ENCODE measurements at places on chromosomes 6 and 20.
A peak's percentile ranks its signal among the peaks of the same experiment; 100 is the strongest.

DNA sequence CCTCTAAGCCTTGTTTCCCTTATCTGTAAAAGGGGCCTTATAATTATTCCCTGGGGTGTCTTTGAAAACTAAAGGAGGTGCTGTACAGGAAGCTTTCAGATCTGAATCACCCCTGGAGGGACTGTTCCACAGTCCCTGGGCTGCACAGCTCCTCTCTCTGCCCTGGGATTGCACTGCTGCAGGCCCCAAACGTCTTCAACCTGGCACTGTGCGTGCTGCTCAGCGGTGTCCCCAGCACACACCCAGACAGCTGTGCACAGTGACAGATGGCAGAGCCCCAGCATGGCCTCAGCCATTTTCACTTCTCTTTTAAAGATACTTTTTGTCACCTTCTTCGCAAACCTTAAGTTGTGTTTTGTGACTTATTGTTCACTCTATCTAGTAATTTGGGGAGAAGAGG is 50.7 kb upstream of the INSM1 start:
- no peak for DNase-seq

GRCh38 chr20:39893003-39893685 is 795.9 kb downstream of the MAFB start:
- no peak for DNase-seq

- peak; percentile 11 for DNase-seq
Observed at GRCh38 chr6:138818496-138819194, 22.8 kb downstream of the ECT2L start.

DNA sequence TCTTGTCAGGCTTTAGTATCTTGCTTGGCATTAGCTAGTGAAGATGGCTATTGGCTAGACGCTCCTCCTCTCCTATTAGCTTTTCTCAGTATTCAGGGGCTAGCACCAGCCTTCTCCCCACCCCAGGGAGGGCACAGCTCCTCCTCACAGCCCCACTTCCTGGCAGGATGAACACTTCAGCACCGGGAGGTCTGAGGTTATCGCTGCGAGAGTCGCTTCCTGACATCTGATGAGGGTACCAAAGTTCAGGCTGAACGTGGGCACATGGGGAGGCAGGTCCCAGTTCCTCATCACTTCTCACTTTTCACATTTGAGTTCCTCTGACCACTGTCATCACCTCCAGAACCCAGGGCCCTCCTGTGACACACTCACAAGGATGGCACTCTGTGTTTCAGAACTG is 66.6 kb downstream of the LAMA4 start:
- DNase-seq, result no peak

DNA sequence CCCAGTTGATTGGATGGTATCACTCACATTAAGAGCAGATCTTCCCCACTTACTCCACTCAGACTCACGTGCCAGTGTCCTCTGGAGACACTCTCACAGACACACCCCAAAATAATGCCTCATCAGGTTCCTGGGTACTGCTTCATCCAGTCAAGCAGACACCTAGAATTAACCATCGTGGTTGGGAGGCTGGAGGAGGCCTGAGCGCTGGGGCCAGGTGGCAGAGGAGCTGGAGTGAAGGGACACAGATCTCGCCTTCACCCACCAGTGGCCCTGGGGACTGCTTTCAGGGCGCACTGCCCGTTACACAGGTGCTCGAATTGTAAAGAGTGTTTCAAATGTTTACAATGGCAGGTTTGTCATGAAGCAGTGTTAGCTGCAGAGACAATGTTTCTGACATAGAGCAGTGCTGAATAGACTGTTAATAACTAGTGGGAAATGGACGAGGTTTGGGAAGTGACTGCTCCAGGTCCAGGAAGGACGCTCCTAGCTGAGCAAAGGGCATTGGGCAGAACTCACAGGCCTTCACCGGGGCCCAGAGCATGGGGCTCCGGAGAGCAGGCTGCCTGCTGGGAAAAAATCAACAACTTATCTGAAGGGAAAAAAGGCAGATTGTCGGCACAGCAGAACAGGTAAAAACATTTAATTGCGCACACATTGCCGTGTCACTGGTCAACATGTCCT is 38.4 kb downstream of the TMEM242 start:
- no peak for DNase-seq

DNA sequence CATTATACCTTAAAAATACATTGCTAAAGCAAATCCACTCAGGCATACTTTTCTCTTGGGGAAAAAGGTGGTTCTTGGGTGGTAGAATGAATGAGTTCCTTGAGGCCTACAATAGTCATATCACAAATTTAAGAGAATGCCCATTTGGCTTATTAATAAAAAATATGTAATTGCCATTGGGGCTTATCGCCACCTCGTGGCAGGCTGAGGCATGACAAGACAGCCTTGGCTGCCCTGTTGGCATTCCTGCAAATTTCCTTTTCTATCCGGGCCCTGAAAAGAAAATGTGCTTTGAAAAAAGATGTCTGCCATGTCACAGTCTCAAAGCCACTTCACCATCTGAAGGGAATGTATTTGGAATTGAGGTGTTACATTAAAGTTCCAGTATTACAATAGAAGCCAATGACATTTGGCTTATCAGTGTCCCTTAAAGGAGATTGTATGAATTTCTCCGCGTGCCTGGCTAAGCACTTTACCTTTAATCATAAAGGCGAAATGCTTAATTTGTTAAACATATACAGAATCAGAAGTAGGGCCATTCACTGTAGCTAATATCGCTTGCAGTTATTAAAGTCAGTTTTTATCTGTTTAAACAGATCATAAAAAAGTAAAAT is 188.3 kb upstream of the ZFP64 start:
- peak; percentile 17 for DNase-seq

DNA sequence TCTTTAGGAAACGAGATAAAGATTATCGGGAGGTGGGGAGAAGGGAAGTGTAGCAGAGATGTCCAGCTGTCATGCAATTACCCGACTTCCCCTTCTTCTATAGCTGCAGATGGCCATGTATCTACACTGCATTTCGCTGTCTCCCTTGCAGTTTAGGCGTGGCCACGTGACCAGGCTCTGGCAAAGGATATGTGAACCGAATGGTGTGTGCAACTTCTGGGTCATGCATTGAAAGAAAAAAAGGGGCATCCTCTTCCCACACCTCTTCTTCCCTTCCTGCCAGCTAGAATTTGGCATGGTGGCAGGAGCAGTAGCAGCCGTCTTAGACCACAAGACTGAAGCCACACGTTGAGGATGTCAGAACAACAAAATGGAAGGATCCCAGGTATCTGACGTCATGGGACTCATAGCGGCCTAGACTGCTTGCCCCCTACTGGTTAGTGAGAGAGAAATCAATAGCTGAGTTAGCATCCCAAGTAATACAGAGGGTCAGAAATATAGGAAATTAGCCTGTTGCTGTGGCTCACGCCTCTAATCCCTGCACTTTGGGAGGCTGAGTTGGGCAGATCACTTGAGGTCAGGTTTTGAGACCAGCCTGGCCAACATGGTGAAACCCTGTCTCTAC is 32.8 kb downstream of the TCF15 start:
- no peak for DNase-seq

- DNase-seq, result peak; percentile 59
Observed at GRCh38 chr6:143746202-143747119, 68.7 kb downstream of the PHACTR2 start.

GRCh38 chr6:107120404-107120803 is 5.1 kb upstream of the BEND3 start:
- DNase-seq, result no peak

DNA sequence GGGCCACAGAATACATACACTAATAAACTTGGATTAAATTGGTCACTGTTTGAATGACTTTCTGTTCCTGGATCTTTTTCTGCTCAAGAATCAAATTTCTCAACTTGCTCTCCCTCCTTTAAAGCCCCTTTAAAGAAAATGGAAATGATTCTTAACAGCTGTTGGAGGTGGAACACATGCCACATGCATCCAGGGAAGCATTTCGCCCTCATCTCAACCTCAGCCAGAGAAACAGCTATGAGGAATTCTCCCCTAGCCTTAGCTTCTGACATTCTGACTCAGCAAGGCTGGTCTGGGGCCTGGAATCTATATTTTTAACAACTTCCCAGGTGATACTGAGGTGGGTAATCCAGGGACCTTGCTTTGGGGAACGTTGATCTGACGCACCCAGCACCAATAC is 263.4 kb upstream of the ECI2 start:
- DNase-seq, result no peak

GRCh38 chr6:129195643-129196042 is 312.7 kb downstream of the LAMA2 start:
- DNase-seq, result peak; percentile 80

- DNase-seq, result no peak
Observed at GRCh38 chr20:20521736-20522135, 153.8 kb downstream of the INSM1 start.

- no peak for DNase-seq
Observed at GRCh38 chr20:63814891-63815614, 16.0 kb downstream of the ZBTB46 start.

DNA sequence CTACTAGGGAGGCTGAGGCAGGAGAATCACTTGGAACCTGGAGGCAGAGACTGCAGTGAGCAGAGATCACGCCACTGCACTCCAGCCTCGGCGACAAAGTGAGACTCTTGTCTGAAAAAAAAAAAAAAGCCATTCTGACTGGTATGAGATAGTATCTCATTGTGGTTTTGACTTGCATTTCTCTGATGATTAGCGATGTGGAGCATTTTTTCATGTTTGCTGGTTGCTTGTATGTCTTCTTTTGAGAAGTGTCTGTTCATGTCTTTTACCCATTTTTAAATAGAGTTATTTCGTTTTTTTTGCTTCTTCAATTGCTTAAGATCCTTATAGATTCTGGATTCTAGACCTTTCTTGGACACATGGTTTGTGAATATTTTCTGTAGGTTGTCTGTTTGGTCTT is 103.5 kb upstream of the SIM1 start:
- DNase-seq, result no peak

- peak; percentile 61 for DNase-seq
Observed at GRCh38 chr6:35181933-35182612, 31.7 kb upstream of the SCUBE3 start.

GRCh38 chr6:81511423-81511822 is 241.1 kb downstream of the TENT5A start:
- no peak for DNase-seq

GRCh38 chr20:17036541-17036940 is 190.3 kb upstream of the PCSK2 start:
- DNase-seq, result no peak

DNA sequence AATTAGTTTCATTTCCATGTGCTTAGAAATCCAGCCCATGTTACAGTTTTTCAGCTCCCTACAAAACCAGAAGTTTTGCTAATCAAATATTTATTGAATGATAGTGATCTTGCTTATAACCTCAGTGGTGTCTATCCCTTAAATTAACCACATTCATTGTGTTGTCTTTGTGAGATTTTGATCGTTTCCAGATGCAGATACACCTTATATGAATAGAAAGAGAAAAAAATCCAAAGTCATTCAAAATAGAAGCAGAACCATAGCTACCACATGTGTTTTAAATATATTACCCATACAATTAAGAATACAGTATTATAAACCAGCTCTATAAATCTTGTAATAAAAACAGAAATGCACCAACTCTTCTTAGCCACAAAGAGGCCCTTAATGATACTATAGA is 60.6 kb upstream of the RREB1 start:
- no peak for DNase-seq

DNA sequence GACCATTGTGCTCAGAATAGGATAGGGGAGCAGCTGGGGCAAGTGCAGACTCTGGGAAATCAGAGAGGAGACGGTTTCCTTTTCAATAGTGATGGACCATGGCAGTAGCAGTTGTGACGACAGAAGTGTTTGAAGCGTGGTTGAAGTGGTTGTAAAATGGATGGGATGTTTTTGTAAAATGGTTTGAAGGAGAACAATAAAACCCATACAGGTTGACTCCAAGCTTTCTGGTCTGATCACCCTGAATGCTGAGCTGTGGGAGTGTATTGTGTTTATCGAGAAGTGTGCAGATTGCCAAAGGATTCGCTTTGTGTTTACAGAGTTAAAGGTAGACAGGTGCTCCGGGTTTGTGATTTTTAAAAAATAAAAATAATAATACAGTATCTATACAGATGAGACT is 255.2 kb upstream of the SULF2 start:
- no peak for DNase-seq

GRCh38 chr6:43575105-43575771 is 600 bp downstream of the XPO5 start:
- DNase-seq, result peak; percentile 65

DNA sequence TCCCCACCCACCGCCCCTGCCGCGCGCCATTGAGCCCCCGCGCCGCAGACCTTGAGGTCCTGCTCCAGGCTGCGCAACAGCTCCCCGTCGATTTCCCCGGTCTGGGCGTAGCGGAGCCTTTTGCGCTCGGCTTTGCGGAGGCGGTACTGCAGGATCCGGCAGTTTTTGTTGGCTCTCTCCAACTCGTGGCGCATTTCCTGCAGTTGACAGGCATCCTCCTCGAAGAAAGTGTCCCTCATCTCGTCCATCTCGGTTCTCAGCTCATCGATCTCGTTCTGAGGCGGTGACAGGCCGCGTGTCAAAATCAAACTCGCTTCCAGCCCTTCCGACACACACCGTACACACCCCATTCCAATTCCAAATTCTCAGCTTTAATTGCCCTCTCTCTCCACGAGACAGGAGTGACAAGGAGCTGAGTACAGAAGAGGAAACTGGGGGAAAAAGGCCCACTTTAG is 4.3 kb downstream of the MTCL3 start:
- peak; percentile 57 for DNase-seq

- DNase-seq, result no peak
Observed at GRCh38 chr20:40192529-40192928, 496.5 kb downstream of the MAFB start.

GRCh38 chr6:90118581-90118980 is 178.1 kb downstream of the BACH2 start:
- no peak for DNase-seq

- DNase-seq, result peak; percentile 40
Observed at GRCh38 chr6:106163446-106163965, 77.4 kb downstream of the PRDM1 start.

DNA sequence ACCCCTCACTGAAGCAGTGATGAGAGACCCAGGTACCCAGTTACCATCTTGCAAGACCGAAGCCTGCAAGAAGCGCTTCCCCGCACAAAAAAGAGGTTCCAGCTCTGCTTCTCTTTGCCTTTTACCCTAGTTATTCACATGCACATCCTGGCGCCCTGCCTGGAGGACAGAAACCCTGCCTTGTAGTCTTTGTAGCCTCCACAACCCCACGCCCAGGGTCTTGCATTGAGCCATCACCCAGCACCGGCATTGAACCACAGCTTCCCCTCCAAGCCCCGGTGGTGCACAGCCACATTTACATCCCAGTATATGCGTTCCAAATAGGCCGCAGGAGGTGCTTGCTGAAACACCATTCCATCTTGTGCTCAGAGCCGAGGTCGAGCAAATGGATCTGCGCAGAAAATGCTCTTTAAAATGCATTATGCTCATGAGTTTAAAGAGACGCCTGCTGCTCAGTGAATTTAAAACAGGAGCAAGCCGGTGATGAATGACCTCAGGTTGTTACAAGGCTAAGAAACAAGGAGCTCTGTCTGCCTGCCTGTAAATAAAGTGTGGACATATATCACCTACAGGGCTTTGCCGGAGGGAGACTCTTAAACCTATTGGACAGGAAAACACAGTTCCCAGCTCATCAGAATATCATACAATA is 61.7 kb downstream of the GNAS-AS1 start:
- DNase-seq, result no peak

All from ELF-1 (cell line).